Naive thymus-derived CD4-positive, alpha-beta T cell (primary cell): ENCODE measurements at places on chromosomes 1 and 21.

- no peak for DNase-seq
Observed at GRCh38 chr1:187692799-187693198, 864.0 kb downstream of the PLA2G4A start.

GRCh38 chr1:55040083-55040932 lies 960 bp downstream of the PCSK9 start:
- no peak for DNase-seq

- DNase-seq = no peak
Observed at GRCh38 chr21:23522751-23523150, 2084.5 kb downstream of the MRPL39 start.

DNA sequence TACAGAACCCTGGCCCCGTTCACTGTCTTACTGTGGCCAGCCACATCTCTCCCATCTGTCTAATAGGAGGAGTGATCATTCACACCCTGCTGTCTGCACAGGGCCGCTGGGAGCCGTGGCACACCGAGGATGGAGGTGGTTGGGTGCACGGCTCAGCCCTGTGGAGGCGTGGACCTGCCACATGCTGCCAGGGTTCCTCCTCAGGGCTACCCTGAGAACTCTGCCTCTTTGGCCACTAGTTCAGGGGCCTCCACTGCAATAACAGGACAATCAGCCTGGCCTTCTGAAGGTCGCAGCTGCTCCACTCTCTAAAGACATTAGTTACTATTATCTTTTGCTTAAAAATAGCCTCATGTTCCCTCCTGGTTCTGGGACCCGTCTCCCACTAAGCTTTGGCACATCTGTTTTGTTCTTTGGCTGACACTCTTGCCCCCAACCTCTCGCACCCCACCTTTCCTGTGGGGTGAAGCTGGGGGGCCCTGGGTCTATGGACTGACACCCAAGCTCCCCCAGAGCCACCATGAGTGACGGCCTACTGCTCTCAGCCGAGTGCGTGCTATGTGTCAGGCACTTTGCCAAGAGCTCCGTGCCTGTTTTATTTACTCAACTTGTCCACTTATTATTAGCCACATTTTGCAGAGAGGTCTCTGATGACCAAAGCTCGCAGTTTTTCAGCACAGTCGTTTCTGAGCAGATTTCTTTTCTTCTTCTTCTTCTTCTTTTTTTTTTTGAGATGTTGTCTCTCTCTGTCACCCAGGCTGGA lies 66.3 kb downstream of the ARHGEF10L start:
- DNase-seq = no peak

GRCh38 chr1:156937883-156938282 lies 17.5 kb downstream of the LRRC71 start:
- DNase-seq = no peak

GRCh38 chr1:29213055-29213454 lies 17.7 kb downstream of the MECR start:
- no peak for DNase-seq

DNA sequence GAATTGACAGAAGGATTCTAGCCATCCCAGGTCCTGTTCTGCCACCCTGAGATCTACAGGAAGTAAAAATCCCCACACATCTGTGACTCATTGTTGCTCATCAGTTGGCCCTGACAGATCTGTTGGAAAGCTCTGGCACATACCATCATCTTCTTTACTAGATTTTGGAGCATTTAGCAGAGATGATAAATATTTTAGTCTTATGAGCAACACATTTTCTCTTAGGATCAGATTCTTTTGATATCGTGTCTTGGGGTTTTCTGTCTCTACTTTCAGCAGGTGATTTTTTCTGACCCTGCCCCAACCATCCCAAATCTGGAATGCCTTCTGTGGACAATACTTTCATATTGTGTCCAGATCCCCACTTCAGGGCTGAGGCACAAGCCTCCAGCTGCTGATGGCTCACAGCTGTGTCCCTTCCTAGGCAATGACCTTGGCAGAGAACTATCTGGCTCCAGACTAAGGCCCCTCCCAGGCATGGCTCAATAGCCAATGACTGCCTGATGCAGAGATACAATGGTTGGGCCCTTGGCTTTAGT lies 102.8 kb downstream of the GDAP2 start:
- no peak for DNase-seq

DNA sequence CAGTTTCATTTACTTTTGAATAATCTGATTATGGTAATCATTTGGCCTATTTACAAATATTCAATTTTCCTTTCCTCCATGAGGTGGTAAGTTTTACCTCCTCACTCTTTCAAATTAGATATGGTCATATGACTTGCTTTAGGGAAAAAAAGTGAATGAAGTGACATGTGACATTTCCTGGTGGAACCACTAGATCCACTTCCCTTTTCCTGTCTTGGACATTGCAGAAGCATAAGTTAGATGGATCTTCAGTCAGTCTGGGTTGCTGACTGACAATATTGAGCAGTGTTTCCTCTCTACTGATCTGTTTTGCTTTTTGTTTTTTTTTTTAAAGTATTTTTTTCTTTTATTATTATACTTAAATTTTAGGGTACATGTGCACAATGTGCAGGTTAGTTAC lies 481.1 kb upstream of the PTBP2 start:
- no peak for DNase-seq

GRCh38 chr1:203673550-203674411 lies 47.1 kb downstream of the ATP2B4 start:
- DNase-seq = peak; percentile 77
